ENCODE measurements at places on chromosomes 1 and 21. TPM values are rescaled to one million over a fixed set of nuclear protein-coding genes. Genes with fewer than 3 reads are reported as not detected.

Gene DENND2D
- 0.98 TPM for total RNA-seq

Gene LMX1A
- not detected for total RNA-seq

Gene GALE
- 72.6 TPM for total RNA-seq

Gene ZSCAN20
- total RNA-seq: 1.6 TPM

Gene CRYZ
- total RNA-seq: 68.1 TPM

Gene GPBP1L1
- 44.7 TPM for total RNA-seq
